Memory B cell (primary cell): ENCODE measurements at places on chromosomes 2 and 18.

GRCh38 chr18:27861539-27861938 lies 315.4 kb downstream of the CDH2 start:
- DNase-seq, result no peak

DNA sequence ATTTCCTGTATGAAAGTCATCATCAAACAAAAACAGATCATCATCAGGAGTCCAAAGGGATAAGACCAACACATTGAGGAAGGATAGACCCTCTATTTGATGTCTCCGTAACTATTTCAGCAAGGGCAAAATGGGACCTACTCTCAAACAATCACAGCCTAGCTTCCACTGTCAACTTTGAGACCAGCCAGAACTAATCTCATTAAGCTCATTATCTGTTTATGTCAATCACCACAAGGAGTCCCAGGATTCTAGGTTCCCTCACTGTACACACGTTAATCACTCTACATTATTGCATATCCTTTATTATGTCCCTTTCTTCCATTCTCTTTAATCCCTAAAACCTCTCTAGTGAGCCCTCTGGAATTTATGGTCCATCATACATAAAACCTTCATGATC lies 370.3 kb upstream of the LINC00305 start:
- DNase-seq, result no peak

DNA sequence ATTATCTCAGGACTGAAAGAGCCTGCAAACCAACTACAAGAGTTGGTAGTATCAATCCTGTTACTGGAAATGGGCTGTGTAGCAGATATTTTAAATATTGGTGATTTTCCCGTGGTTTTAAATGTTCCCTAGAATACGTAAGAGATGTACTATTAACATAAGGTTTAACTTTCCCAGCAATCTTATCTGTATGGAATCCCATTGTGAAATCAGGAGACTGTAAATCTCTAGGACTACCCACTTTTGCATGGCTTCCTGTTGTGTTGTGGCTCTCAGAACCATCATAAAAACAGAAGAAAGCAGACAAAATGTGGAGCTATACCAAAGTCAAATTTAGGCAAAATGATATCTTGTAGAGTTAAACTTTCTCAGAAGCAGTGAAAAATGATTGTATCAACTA lies 641.5 kb upstream of the SETBP1 start:
- DNase-seq, result no peak

DNA sequence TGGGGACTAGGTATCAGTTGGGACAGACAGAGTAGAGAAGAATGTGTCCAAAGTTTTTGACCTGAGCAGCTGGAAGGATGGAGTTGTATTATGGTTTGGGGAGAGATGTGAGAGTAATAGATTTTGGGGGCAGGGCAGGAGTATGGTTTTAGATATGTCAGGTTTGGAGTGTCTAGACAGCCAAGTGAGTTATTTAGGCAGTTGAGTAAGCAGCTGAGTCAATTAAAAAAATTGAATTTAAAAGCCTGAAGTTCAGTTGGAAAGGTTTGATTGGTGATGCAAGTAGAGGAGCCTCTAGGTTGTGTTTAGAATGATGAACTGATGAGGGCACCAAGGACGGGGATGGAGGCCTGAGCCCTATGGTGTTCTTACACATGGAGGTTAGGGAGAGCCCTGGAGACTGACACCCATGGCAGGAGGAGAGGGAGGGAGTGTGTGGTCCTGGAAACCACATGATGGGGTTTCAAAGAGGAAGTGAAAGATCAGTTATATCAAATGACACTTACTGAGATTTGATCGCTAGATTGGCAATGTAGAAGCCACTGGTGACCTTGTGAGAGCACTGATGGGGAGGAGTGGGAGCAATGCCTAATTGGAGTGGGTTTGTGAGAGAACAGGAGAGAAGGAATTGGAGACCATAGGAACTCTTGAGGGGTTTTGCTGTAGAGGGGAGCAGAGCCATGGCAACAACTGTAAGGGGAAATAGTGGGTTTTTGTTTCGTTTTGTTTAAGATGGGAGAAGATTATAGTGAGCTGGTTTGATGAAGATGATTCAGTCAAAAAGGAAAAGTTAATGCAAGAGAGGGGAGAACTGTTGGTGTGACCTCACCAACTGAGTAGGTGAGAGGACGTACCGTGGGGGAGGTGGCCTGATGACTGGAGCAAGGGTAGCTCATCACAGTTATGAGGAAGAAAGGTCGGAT lies 10.3 kb downstream of the ITGA6 start:
- peak; percentile 35 for DNase-seq

DNA sequence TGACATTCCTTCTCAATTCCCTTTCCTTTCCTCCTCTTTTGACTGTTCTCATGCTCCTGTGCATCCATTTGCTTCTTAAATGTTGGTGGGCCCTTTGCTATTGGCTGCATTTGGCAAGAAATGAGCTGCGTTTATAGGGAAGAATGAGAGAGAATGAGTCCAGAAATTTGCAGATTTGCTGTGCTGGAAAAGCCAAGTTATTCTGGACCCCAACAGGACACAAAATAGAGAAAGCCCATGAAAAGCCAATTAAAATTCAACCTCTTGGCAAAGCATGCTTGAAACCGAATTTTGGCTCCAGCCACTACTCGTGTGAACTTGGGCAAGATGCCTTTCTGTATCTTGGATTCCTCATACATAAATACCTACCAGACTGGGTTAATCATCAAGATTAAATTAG lies 1.3 kb upstream of the SCLY start:
- DNase-seq, result no peak

- DNase-seq, result no peak
Observed at GRCh38 chr2:121649149-121649595, at the start of gene CLASP1. TSS of gene CLASP1 (minus strand) at chr2:121649462. CDS start at chr2:121605895, 43,567 bp downstream.

GRCh38 chr2:204870053-204870452 lies 324.8 kb downstream of the PARD3B start:
- DNase-seq, result no peak
